H1 (cell line): ENCODE measurements at places on chromosomes 11 and 22. TPM values are rescaled to one million over a fixed set of nuclear protein-coding genes. Genes with fewer than 3 reads are reported as not detected.

Gene LRRC56
- 1.9 and 2.1 TPM in 2 replicates for total RNA-seq

Gene TLCD5
- 9.5 TPM in 2 replicates for total RNA-seq

DNA sequence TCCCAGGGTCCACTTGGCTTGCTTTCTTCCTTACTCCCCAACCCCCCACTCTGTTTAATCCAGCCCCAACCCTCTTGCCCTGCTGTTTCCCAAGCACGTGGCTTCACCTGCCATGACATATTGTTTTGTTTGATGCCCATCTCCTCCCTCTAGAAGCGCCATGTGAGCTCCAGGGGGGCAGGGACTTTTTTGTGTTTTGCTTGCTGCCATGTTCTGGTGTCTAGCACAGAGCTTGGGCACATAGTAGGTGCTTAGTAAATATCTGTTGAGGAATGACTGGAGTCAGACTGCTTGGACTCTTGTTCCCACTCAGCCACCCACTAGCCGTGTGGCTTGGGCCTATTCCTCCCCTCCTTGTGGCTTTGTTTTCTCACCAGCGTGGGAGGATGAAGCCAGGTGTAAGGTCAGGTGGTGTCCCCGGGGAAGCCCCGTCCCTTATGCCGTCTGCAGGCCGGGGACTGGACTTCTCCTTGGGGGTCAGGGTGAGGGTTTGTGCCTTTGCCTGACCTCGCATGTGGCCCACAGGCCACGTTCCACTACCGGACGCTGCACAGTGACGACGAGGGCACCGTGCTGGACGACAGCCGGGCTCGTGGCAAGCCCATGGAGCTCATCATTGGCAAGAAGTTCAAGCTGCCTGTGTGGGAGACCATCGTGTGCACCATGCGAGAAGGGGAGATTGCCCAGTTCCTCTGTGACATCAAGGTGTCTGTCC is 3.8 kb downstream of the AIP start:
- no peak overlapping the region for H3K4me3 ChIP-seq
- no peak for DNase-seq
- peaks cover 10% of the 10 kb centered on the region for H3K27me3 ChIP-seq
- H3K4me1 ChIP-seq: peaks cover 3% of the 10 kb centered on the region; the same call in 1 of the 2 replicates
- 0 out of 2 replicates have a peak, but pooled peaks cover 3% of the 10 kb centered on the region for H3K36me3 ChIP-seq
- H3K27ac ChIP-seq: no peak overlapping the region

Gene SNX32
- total RNA-seq: 1.1 and 2.2 TPM in 2 replicates
